CD4-positive, alpha-beta T cell (primary cell): ENCODE measurements at places on chromosomes 4 and X. TPM values are rescaled to one million over a fixed set of nuclear protein-coding genes. Genes with fewer than 3 reads are reported as not detected.

DNA sequence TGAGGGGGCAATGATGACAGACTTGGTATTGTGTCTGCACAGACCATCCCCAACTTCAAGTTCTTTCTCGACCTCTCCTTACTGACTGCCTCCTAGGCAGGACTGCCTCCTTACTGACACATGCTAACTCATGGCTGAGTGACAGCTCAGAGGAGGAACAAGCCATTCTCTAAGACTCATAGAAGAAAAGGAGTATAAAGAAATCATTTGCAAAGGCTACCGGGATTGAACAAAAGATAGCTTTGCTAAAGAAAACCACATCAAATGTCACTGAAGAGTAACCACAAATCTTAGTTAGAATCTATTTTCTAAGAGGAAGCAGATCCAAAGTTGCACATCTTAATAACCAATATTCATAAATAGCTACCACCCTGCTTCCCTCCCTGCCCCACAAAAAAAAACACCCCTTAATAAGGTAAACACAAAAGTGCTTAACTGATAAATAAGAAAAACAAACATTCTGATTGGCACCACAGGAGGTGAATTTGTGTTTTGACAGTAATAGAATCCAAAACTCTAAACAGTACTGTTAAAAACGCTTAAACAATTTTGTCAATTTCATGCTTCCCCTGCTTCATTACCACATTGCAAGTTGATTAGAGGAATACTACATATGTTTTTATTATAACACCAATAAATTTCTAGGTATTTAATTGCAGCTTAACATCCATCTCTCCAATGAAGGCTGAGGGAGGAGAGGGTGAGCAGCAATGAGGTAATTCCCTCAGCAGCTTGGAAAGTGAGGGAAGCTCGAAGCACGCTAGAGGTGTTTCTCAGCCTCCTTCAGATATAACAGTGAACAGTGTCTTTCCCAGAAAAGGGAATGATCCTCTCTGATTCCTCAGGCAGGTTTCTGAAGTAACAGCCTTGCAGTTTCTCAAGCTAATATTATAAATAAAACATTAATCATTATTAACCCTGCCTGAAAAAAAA is 160.0 kb downstream of the HNRNPD start:
- no peaks in the 10 kb centered on the region for H3K36me3 ChIP-seq
- DNase-seq = no peak
- H3K4me3 ChIP-seq = no peak overlapping the region

- no peak overlapping the region for H3K4me3 ChIP-seq
- no peak for DNase-seq
- H3K4me1 ChIP-seq = peaks cover 8% of the 10 kb centered on the region
- no peaks in the 10 kb centered on the region for H3K27me3 ChIP-seq
- no peak overlapping the region for H3K27ac ChIP-seq
Measured at GRCh38 chr4:142124874-142125273, 488.5 kb downstream of the IL15 start.

GRCh38 chrX:139933904-139934303 is 1.1 kb upstream of the ATP11C start:
- H3K4me3 ChIP-seq = peak overlapping the region; percentile 74
- H3K27ac ChIP-seq = no peak overlapping the region
- no peaks in the 10 kb centered on the region for H3K36me3 ChIP-seq
- H3K27me3 ChIP-seq = no peaks in the 10 kb centered on the region
- H3K4me1 ChIP-seq = peaks cover 13% of the 10 kb centered on the region

Gene RBMXL3
- total RNA-seq = not detected

DNA sequence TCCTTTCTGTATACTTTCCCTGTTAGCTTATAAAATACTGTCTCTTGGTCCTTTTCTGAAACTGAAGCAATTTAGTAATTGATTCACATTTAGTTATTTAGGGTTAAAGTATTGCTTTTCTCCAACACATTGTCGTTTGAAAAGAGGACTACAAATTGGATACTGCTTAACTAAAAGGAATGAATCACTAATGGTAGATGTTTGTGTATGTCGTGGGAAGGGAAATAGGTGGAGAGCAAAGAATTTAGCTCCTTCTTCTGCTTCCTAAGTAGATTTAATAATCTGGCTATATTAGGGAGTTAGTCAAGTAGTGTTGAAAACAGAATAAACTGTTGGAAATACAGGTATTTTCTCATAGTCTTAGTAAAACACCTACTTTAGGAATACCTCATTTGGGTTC is 27.9 kb downstream of the SLAIN2 start:
- no peak for DNase-seq
- H3K27ac ChIP-seq = no peak overlapping the region
- H3K27me3 ChIP-seq = no peaks in the 10 kb centered on the region
- no peak overlapping the region for H3K4me3 ChIP-seq
- no peaks in the 10 kb centered on the region for H3K4me1 ChIP-seq

DNA sequence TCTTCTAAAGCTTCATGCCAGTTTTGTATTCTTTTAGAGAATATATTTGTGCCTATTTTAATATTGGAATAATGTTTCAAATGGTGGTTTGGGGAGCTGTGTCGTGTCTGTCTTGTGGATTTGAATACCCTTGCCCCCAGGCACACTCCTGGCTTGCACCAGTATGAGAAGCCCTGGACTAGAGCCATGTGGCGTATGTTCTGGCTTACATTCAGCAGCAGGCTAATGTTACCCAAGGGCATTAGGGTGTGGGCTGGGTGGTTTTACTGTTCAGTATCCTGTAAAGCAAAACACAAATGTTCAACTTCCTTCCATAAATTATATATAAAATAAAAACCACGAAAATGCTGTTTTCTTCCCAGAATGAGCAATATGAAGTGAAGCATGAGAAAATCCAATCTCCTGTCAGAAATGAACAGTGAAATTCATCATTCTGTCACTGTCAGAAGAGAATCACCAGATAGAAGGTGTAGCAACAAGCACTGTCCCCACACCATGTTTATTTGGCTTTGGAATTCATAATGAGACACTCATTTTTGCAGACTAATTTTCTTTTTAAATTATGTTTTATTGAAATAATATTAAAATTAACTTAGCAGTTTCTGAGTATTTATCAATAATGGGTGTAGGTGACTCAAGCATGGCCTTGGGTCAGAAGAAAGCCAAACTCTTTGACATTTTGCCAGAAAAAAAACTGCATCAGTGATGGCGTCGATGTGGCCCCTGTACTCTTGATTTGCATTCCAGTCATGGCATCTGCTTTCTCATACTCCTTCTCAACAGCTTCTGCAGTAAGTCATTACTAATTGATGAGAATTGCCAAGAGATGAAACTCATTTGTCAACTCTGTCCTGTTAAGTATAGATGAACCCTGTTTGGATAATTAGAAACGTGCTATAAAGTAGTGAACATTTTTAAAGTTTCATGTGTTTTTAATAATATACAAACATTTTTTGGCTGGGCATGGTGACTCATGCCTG is 43.8 kb downstream of the WWC2 start:
- no peak overlapping the region for H3K4me3 ChIP-seq
- H3K4me1 ChIP-seq = peaks cover 2% of the 10 kb centered on the region
- no peaks in the 10 kb centered on the region for H3K27me3 ChIP-seq
- no peak for DNase-seq
